SK-N-SH (cell line): ENCODE measurements at places on chromosomes 13 and 19. TPM values are rescaled to one million over a fixed set of nuclear protein-coding genes. Genes with fewer than 3 reads are reported as not detected.

Gene CBARP
- polyA plus RNA-seq, result 4.8 and 5.1 TPM in 2 replicates

Gene VSTM1
- polyA plus RNA-seq, result 0.10 and 0.24 TPM in 2 replicates

GRCh38 chr13:100634696-100635095 is 39.9 kb downstream of the TMTC4 start:
- no peak for DNase-seq

Gene KLF1
- not detected in 2 replicates for polyA plus RNA-seq
